ENCODE measurements at places on chromosomes 13 and 19. TPM values are rescaled to one million over a fixed set of nuclear protein-coding genes. Genes with fewer than 3 reads are reported as not detected.

- DNase-seq, result no peak
Observed at GRCh38 chr19:57637379-57637778, 4.4 kb downstream of the ZNF211 start.

- DNase-seq, result no peak
Observed at GRCh38 chr19:3323026-3323425, 43.4 kb upstream of the NFIC start.

GRCh38 chr19:39825093-39825463 is 8.9 kb downstream of the DYRK1B start:
- no peak for DNase-seq

- DNase-seq, result no peak
Observed at GRCh38 chr19:21587117-21587461, 81.7 kb downstream of the ZNF429 start.

GRCh38 chr19:18273561-18274218 is 562 bp downstream of the IQCN start:
- DNase-seq, result no peak

GRCh38 chr19:50777830-50778303 is 7.6 kb downstream of the GPR32 start:
- no peak for DNase-seq

Gene IGFL2
- total RNA-seq, result not detected

Gene ZNF285
- total RNA-seq, result 1.2 TPM

Gene GAS6
- total RNA-seq, result 254 TPM

Data from right atrium auricular region (tissue), 2 donors.